Hypothalamus (tissue), 51 donors: ENCODE measurements at places on chromosomes 12 and 14.

GRCh38 chr12:52769354-52769753 is 7.8 kb downstream of the KRT76 start:
- no peak for DNase-seq

DNA sequence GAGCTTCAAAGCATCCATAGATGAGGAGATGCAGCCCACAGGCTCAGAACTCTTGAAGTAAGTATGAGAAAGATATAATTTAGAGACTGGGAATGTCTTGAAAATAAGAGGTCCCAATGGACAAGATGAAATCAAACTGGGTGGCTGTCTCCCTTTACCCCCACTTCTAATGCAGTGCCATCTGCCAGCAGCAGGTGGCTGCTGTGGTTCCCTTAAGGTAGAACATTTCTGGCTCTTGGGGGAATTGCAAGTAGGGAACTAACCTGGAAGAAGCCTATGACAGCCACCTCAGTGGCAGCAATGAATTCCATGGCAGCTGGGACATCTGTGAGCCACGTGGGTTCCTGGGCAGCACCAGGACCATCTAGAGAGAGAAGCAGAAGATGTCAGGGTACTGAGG is 648 bp downstream of the ERP27 start:
- DNase-seq: no peak

- no peak for DNase-seq
Observed at GRCh38 chr12:54383041-54383609, 1.4 kb downstream of the ZNF385A start.

DNA sequence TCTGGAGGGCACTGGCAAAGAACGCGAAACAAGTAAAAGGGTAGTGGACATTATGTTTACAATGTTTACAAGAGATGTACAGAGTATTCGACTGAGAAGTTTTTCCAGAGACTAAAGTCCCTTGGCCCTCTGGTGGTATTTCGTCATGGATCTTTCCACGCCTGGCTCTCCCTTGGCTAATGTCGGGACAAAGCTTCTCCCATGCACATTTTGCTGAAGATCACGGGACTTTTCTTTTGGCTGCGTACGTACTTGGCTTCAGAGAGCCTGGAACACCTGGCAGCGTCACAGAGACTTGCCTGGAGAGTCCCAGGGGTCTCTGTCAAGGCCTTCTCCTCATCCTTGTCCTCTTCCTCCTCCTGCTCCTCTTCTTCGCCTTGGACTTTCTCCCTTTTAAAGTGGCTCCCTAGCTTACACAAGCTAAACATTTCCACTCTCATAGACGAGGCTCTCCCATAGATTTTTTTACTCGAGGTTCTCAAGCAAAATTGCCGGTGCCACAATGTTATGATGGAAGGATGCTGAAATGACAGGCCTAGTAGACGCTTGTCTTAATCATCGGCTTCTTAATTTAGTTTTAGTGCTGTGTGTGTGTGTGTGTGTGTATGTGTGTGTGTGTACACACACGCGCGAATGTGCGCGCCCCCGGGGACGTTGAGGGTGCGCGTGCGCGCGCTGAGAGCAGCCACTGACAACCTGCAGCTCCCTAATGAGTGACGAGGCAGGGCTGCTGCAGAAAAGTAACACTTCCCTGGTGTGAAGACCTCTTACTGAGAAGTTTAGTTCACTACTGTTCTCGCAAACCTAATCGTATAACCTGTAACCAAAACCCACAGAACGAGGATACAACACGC is 4.9 kb upstream of the FOXG1 start:
- no peak for DNase-seq

DNA sequence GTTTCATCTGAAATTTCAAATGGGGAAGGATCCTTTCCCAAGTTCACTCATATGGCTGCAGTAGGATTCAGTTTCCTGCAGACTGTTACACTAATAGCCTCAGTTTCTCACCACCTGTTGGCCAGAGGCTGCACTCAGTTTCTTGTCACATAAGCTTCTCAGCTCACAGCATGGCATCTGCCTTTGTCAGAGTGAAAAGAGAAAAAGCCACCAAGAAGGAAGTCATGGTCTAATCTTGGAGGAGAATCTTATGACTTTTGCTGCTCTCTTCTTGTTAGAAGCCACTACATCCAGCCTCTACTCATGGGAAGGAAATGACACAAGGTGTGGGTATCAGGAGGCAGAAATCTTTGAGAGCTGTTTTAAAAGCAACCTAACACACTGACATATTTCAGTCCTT is 39.4 kb upstream of the BTG1 start:
- no peak for DNase-seq

- no peak for DNase-seq
Observed at GRCh38 chr14:73140811-73141323, 4.6 kb downstream of the PSEN1 start.

- DNase-seq: no peak
Observed at GRCh38 chr12:94258593-94258992, 110.2 kb downstream of the PLXNC1 start.

- no peak for DNase-seq
Observed at GRCh38 chr14:45177076-45177475, 41.3 kb downstream of the FANCM start.

GRCh38 chr14:105323663-105324062 is 9.1 kb downstream of the PACS2 start:
- DNase-seq: no peak

DNA sequence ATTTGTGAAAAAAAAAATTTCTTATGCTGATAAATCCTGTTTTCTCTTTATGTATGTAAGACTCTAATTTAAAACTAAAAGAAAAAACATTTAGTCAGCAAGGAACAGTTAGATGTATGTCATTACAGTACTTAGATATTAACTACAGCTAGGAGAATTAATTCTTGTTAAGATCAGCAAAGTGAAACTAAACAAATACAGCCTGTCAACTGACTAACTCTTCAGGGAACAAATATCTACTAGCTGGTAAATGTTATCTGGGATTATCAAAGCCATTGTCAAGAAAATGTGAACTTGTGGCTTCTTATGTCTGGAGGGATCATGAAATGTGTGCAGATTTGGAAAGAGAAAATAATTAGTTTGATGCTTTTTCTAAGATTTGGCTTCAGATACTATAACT is 27.5 kb downstream of the MGAT4C start:
- no peak for DNase-seq

- no peak for DNase-seq
Observed at GRCh38 chr12:98416845-98417244, 98.5 kb upstream of the TMPO start.

DNA sequence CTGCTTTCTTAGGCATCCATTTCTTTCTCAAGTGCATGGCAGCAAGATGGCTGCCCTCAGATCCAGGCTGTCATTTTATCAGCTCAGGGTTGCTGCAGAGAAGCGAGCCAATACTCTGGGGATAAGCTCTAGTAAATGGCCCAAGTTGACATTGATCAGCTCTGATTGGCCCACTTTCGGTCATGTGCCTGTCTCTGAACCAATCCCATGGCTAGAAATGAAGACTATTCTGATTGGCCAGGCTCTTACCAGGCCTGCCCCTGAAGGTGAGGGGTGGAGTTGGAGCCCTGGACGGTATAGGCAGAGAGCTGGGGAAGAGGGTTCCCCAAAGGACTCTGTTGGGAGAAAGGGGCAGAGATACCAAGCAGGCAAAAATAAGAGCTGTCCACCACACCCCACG is 41.4 kb downstream of the MYO1H start:
- no peak for DNase-seq

GRCh38 chr14:88198446-88198845 is 124.6 kb downstream of the KCNK10 start:
- no peak for DNase-seq

DNA sequence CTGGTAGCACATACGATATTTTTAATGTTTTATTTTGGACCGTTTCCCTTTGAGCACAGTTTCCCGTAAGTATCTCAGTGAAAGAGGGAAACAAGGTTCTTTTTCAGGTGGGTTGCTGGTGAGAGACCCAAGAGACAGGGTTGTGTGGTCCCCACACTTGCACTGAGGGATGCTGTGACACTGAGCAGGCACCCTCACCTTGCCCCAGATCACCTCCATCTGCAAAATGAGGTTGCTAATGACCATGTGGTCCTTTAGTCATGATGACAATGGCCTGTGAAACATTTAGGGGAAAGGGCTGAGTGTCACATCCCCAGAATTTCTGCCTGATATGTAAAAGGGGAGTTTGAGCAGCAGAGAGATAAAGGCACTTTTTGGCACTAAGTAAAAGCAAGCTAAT is 4.3 kb downstream of the CCND2 start:
- DNase-seq: no peak

DNA sequence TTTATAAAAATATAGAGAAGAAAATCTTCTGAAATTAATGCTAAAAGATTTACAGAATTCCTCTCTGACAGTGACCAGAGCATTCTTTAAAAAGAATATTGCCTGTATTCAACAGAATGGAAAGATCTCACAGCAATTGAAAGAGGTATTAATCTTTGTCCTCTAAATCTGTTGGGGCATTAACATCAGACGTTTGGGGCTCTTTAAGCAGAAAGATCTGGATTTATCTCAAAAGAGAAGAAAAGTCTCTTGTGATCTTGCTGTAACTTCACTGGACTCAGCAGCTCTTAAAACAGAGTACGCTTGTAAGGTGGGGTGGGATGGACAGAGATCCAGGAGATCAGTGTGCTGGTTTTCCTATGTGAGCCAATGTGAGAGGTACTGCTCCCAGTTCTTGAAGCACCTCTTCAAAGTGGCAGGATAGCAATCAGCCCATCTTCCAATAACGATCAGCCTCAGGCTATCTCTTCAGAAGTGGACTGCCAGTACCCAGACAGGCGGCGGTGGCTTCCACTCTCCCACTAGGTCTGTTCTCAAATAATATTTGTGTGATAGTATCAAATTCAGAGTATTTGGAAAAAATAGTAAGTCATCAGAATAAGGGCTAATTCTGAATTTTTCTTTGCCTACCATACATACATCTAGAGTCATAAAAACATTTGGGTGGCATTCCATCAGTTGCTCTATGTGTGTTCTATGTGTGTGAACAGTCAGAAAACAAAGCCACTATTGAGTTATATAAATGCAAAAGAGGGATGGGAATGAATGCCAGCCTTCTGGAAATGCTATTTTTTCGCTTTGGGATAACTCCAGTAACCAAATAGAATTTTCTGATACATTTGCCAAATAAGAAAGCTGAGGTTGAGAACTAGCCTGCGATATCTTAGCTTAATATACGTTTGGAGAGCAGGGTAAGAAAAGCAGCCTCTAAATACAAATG is 237.4 kb upstream of the RGS6 start:
- no peak for DNase-seq

GRCh38 chr12:96571101-96571862 is 81.9 kb downstream of the CFAP54 start:
- no peak for DNase-seq

DNA sequence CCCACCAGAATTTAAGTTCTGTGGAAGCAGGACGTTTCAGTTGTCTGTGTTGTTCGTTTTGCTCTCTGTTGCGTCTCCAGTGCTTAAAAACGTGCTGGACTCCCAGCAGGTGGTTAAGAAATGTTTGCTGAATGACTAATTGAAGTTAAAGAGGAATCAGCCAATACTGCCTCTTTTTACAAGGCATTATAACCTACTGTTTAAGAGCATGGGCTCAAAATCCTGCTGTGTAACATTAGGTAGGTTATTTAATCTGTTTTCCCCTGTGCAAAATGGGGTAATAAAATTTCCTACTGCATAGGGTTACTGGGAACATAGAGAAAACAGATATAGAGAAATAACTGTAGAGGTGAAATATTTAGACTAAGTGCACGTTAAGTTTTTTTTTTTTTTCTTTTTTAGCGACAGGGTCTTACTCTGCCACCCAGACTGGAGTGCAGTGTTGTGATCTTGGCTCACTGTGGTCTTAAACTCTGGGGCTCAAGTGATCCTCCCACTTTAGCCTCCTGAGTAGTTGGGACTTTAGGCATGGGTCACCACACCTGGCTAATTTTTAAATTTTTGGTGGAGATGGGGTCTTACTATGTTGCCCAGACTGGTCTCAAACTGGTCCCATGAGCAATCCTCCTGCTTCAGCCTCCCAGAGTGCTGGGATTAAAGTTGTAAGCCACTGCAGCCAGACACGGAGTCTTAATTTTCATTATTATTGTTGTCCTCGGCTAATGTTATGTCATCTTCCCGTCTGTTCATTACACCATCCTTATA is 139.4 kb upstream of the PRICKLE1 start:
- no peak for DNase-seq

- no peak for DNase-seq
Observed at GRCh38 chr12:123089631-123090353, 61.1 kb downstream of the PITPNM2 start.

DNA sequence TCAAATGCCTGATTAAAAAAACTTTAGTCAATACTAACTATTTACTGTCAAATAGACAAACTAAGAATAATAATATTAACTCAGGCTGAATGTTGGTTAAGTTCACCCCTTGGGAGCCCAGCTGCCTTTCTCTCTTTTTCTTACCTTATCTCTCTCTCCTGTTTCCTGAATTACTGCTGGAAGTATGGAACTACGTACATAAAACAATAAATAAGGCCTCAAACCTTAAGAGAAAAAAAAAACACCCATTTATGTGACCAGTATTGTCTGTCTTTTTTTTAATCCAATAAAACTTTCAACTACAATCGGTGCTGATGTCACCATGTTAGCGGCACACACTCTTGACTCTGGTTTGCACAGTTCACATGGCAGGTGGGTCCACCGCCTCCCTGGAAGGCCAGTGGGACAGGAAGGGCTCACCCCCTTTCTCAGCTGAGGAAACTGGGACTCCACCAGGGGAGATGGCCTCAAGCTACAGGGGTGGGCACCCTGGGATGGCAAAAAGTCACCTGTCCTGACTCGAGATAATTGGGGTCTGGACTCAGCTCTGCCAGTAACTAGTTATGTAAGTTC is 21.3 kb downstream of the BCL11B start:
- no peak for DNase-seq

DNA sequence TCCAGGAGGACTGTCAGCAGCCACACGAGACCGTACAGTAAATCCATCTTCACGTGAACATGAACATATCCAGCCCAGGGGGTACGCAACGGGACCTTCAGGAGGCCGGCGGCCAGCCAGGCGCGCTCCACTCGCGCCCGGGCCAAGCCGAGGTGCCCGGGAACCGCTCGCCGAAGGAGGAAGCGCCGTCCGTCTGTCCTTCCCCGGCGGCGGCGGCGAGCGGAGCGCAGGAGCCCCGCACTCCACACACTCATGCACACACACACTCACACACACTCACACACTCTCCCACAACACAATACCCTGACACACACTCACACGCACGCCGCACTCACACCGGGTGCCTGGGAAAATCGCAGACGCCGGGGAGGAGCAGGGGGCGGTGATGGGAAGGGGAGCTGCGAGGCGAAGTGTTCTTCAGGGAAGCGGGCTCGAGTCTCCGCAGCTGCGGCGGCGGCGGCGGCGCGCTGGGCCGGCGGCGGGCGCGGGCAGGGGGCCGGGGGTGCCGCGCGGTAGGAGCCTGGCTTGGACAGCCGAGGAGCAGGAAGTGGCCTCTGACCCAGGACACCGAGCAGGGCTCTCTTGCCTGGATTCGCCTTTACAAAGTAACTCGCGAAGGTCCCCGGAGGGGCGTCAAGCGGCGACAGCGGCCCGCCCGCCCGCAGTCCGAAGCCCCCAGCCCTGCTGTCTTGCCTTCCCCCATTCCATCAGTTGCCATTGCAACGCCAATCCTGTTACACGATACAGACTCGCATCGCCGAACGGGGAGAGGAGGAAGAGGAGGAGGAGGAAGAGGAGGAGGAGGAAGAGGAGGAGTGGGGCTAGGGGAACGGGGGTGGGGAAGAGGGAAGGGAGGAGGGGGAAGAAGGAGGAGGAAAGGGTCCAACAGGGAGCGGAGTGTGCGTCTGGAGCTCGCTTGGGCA is 601 bp downstream of the MDGA2 start:
- DNase-seq: no peak
